Mucosa of descending colon (tissue), 3 donors: ENCODE measurements at places on chromosomes 2 and 18. TPM values are rescaled to one million over a fixed set of nuclear protein-coding genes. Genes with fewer than 3 reads are reported as not detected.

The NEB gene
- total RNA-seq: 0.82 TPM

The SEC11C gene
- total RNA-seq: 52.7 TPM

The ANKAR gene
- 14.2 TPM for total RNA-seq

The FOXI3 gene
- total RNA-seq: not detected

The ALLC gene
- total RNA-seq: not detected

The LOXHD1 gene
- total RNA-seq: not detected

The ORC4 gene
- 49.9 TPM for total RNA-seq

The MYO7B gene
- 305 TPM for total RNA-seq
